NCI-H82 (cell line): ENCODE measurements at places on chromosomes 1 and 21.
A peak's percentile ranks its signal among the peaks of the same experiment; 100 is the strongest.

DNA sequence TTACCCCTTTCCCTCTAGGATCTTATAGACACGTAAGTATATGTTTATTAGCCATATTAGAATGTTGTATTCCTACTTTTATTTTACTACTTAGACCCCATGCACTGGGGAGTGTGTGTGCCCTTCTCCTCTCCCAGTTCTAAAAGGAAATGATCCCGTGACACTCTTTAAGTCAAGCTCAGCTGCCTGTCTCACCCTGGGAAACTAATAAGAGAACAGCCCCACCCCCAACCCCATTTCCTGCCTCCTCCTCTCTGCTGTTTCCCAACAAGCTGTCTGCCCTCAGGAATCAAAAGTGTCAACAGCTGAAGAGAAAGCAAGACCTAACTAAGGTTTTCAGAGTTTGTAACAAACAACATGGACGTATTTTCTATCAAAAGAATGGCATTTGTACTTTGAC is 92.6 kb upstream of the VAV3 start:
- DNase-seq = peak; percentile 65

- DNase-seq = no peak
Observed at GRCh38 chr1:34806396-34806795, 13.6 kb downstream of the GJA4 start.

DNA sequence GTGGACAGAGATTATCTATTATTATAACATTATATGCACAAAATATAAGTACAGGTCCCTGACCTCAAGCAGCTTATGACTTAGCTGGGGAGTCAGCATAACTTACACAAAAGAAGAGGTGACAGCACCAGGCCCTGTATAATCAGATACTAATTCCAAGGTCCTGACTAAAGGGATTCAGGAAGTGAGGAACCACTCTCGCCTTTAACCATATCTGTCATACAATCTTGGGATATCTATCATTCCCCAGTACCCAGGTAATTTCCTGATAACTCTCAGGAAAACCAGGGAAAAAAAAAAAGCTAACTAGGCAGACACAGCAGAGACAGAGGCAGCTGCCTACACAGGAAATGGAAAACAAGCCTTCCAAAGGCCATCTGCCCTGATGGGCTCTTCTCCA is 78.5 kb upstream of the CAMK1G start:
- no peak for DNase-seq

- no peak for DNase-seq
Observed at GRCh38 chr1:66247415-66248208, 286.3 kb upstream of the SGIP1 start.

- no peak for DNase-seq
Observed at GRCh38 chr1:39992888-39993287, 37.9 kb downstream of the MFSD2A start.

- no peak for DNase-seq
Observed at GRCh38 chr21:35223480-35224156, 174.5 kb upstream of the RUNX1 start.

- DNase-seq = no peak
Observed at GRCh38 chr1:223775711-223776074, 63.4 kb downstream of the CAPN2 start.

DNA sequence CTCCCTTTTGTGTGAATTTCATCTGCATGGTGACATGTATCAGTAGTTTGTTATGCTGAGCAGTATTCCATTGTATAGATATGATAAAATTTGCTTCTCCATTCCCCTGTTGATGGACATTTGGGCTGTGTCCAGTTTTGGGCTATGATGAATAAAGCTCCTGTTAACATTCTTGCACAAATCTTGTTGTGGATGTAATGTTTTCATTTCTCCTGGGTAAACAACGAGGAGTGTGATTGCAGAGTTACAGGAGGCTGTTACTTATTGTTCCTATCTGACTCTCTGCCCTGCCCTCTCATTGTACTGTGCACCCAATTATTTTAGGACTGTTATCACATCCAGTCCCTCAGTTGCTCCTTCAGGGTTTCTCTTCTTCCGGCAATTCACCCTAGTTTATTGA is 24.2 kb downstream of the MAPKAPK2 start:
- DNase-seq = no peak

GRCh38 chr1:229383961-229384360 is 41.1 kb upstream of the CCSAP start:
- DNase-seq = no peak

DNA sequence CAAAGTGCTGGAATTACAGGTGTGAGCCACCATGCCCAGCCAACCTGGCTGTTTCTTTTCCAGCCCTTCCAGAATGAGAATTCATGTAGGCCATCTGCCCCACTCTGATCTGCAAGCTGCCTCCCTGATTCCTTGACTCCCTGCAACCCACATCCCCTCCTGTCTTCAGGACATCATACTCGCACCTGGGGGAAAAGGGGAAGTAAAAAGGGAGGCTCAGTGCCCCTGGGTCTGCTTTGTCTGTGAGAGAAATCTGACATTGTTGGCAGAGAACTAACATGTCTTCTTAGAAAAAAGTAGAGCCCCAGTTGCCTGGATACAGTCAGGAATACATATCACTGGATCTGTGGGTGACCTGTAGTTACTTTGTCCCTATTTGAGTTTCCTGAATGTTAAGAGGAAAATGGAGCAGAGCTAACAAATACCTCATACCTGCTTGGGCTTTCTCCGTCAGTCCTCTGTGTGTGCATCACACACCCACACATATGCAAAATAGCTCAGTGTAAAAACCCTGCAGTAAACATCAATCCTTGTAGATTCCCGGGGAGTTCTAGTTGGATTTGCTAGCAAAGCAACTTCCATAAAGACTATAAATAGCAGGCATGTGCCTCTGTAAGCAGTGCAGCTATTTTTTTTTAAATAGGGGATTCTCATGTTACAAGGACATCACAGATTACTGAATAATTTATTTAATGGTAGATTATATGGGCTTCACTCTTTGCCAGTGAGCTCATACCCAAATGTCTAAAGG is 62.9 kb downstream of the TEX35 start:
- DNase-seq = no peak

DNA sequence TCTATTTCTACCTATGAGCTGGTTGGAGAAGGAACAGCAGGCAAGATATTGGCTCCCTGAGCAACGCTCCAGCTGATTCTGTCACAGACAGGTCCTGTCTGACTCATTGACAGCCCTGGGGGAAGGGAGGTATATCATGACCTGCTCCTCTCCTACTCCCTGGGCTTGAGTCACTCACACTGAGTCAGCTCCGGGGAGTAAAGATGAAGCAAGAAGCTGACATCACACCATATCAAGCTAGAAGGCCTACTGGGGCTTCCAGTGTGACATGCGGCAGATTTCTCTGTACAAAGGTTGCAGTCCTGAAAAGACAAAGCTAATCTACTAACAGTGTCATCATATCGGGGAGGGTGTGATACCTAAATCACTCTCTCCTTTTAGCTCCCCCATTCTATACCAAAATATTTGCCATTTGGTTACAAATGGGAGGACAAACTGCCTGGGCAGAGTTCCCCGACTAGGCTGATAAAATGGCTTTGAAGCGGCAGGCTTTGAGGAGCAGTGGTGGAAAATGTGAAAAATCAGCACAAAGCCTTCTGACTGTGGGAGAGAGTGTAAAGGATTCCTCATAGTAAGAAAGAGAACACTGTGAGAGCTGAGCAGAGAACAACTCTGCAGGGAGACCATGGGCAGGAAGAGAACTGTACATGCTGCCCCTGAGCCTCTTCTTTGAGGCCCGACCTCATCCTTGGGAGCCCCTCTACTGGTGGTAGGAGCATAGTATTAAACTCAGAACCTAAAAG is 15.5 kb downstream of the PI4KB start:
- DNase-seq = no peak

GRCh38 chr1:197770243-197770642 is 5.0 kb downstream of the DENND1B start:
- DNase-seq = no peak

DNA sequence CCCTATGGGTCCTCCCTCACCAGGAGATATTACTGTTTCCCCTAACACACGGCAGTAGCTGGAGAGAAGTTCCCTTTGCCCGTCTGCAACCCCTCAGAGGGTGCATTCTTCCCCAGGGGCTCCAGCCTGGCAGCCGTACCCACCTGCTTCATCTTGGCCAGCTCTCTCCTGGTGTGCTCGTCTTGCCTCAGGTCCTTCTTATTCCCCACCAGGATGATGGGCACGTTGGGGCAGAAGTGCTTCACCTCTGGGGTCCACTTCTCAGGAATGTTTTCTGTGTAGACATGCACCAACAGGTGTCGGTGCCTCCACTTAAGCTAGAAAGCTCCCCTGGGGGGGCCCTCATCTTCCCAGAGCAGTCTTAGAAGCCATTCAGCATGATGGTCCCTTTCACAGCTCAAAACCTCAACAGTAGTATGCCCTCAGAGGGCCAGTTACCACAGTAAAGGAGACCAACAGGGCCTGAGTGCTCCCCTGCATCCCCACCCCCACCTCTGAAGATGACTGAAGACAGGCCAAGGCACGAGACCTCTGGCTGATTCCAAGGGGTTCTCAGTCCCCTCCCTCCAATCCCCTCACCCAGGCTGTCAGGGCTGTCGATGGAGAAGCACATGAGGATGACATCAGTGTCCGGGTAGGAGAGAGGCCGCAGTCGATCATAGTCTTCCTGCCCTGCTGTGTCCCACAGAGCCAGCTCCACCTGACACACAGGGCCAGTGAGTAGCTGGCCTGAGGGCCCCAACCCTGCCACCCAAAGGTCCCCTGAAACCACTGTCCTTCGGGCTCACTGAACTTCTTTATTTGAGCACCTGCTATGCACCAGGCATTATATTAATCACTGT is 4.3 kb downstream of the RHOC start:
- DNase-seq = no peak

DNA sequence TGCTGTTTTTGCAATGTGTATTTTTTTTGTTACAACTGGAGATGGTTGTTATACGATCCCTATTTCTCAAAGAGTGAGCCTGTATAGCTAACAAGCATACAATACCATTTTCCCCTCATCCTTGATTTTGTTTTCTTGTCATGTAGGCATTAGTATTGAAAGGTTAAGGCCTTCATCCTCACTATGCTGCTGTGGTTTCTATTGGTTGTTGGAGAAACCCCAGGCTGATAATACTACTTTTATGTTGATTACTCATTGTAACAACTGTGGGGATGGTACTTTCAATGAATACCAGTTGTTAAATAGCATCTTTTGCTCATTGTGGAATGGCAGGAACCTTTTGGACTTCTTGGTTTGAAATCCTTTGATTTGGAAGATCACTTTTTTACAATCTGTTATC is 39.0 kb upstream of the MACF1 start:
- DNase-seq = no peak

DNA sequence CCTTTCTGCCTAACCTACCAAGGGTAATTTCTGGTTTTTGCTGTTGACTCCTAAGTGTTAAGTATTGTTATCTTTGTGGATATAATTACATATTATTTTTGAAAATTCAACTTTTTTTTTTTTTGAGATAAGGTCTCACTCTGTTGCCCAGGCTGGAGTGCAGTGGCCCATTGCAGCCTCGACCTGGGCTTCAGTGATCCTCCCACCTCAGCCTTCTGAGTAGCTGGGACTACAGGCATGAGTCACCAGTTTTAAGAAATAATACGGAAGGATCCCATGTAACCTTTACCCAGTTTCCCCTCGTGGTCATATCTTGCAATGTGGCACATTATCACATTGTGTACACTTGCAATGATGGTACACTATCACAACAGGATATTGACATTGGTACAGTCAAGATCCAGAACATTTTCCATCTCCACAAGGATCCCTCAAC is 3.1 kb downstream of the CHD1L start:
- no peak for DNase-seq

GRCh38 chr1:108502624-108503023 is 52.5 kb downstream of the NBPF6 start:
- no peak for DNase-seq

DNA sequence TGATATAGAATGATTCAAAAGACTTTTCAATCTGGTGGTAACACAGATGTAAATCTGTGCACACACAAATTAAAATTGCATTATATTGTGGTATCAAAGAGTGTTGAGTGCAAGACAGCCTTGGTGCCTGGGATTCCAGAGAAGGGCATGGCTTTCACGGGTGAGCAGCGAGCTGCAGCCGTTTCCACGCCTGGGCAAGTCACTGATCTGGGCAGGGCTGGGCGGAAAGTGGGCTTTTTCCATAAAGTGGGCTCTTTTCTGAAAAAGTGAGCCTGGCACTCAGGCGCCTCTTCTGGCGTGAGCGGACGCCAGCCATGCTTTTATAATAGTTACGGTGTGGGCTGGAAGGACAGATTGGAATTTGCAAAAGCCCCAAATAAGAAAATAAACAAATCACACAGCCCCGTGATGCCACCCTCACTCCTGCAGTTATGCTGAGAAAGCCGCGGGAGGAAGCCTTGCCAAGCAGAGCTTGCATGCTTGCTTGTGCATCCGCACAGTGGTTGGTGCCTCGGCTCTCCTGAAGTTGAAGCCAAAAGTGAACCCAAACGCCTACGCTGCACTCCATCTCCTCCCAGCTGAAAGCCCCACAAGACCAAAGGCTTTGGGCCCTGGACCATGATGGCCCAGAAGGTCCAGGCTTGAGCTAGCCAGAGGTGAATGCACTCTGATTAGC is 7.1 kb upstream of the C1orf115 start:
- DNase-seq = no peak

DNA sequence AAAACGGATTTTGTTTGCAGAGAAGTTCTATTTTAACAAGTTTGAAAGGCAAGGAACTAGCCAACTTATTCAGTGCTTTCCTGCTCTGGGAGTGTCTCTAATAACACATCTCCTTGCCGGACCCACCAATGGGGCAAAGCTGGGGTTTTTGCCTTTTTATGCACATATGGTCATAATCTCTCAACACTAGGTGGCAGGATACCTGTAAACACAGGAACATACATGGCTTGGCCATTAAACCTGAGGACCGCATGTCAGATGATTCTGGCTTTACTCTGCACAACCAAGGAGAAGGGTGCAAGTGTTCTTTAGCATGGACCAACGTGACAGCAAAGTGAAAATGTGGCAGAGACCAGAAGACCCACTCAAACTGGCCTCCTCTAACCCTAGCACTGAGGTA is 4.9 kb downstream of the TMEM9 start:
- DNase-seq = peak; percentile 74

GRCh38 chr1:85445906-85446305 is 19.1 kb downstream of the DDAH1 start:
- no peak for DNase-seq
